ENCODE measurements at places on chromosomes 16 and 17. TPM values are rescaled to one million over a fixed set of nuclear protein-coding genes. Genes with fewer than 3 reads are reported as not detected.

DNA sequence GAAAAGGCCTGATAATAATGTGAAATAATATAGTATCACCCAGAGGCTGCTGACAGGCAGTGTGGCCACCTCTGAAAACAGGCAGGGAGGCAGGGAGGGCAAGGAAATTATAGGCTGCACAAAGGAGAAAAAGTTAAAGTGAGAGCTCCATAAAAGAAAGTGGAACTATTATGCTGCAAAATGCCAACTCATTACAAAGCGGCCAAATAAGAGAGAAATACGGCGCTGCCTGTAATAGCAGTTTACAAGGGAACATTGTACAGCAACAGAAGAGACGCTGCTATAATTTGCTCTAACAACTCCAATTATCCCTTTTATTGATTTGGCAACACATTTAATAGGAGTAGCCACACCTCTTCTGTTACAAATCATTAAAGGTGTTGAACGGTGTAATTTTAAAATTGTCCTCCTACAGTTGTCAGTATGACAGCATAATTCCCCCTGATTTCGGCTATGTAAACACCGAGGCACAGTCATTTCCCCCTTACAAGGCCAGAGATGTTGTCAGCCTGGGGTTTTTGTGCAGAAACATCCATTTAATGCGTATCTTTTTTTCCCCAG lies 120.3 kb downstream of the MRM1 start:
- DNase-seq = no peak

Gene ALOX12
- 1.4 TPM for total RNA-seq

DNA sequence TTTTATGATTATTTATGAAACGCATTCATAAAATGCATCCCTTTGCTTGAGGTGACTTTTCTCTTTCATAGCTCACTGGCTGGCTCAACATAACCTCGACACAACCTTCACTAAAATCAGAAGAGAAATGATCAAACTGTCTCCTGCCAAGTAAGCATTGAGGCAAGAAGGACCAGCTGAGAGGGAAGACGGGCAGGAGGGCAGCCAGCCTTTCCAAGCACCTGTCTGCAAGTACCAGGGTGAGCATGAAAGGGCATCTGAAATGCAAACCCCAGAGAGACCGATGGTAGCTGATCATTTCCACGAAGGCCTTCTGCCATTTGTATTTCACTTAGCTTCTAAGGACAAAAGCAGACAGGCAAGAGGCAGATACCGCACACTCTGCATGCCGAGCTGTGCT lies 52.1 kb upstream of the RPH3AL start:
- no peak for DNase-seq

- no peak for DNase-seq
Observed at GRCh38 chr17:77546772-77547241, 406.0 kb downstream of the SEC14L1 start.

DNA sequence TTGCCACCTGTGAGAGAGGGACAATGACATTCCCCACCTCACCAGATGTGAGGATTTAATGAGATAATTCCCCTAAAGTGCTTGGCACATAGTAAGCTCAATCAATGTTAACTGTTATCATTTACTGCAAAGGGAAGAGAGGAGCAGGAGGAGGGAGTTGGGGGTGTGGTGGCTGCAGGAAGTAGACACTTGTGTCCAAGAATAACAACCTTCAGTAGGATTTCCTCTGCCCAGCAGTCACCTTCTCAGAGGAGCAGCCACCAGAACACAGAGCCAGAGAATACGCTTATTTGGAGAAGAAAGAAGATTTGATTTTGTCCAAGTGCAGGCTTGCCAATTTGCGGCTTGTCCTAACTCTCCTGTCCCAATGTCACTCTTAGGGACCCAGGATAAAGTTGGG lies 10.2 kb downstream of the CBX4 start:
- DNase-seq = no peak

GRCh38 chr16:57299009-57299718 lies 14.7 kb upstream of the PLLP start:
- DNase-seq = peak; percentile 44

GRCh38 chr16:10868596-10869469 lies 8.2 kb upstream of the CIITA start:
- no peak for DNase-seq

DNA sequence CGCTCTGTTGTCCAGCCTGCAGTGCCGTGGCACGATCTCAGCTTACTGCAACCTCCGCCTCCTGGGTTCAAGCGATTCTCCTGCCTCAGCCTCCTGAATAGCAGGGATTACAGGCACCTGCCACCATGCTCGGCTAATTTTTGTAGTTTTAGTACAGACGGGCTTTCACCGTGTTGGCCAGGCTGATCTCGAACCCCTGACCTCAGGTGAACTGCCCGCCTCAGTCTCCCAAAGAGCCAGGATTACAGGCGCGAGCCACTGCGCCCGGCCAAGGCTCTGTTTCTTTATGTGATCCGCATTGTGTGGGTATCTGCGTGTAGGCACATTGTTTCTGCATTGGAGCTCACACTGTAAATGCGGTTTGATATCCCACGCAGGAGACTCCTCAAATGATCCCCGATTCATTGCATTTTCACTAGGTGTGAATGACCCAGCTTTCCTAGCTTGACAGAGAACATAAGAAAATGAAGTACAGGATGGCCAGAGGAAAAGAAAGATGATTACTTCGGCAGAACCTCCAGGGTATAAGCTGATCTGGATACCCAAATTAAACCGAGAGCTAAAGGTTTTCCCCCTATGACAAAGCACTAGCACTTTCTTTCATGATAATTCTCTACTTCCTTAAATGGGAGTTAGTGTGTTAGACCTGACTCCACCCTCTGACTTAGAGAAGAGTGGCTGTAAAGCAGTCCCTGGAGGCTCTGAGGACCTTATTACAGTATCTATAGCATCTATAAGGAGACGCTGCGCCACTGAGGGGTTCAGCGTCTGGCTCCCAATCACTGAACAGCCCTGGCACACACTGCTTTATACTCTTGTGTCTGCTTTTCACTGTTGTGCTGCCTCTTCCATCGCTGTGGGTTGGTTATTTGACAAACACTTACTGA lies 17.3 kb downstream of the COTL1 start:
- DNase-seq = no peak

DNA sequence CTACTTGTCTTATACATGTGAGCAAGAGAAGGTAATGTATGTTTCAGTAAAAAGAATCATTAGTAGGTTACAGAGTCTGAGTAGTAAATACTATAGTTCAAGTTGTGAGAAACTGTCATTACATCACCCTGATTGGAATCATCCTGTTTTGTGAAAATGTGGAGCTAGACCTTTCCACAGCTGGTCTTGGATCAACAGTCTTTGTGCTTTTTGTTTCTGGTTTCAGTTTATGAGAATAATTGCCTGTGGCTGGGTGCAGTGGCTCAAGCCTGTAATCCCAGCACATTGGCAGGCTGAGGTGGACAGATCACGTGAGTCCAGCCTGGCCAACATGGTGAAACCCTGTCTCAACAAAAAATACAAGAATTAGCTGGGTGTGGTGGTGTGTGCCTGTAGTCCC lies 19.7 kb upstream of the SHISA9 start:
- DNase-seq = no peak

DNA sequence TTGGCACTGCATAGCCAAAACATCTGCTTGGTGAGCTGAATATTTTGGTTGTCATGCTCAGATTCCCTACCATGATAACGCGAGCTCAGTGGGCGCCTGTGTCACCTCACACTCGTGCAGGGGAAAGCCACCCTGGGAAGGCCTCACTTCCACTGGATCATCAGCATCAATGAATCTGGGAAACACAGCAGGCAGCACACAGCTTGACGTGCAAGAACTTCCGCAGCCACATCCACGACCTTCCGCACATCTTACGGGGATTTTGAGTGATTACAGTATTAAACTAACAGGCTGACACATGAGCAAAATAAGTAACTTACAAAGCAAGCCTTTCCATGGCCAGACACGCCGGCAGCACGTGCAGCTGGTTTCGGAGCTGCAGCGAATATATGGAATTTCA lies 54.7 kb upstream of the FOXF1 start:
- no peak for DNase-seq

- no peak for DNase-seq
Observed at GRCh38 chr17:31067691-31068184, 27.0 kb upstream of the NF1 start.

Gene MT2A
- total RNA-seq = 139 TPM

- peak; percentile 55 for DNase-seq
Observed at GRCh38 chr17:69575346-69575761, 160.9 kb downstream of the MAP2K6 start.

Measured in kidney epithelial cell (primary cell).